ENCODE measurements at places on chromosomes 2 and 18. TPM values are rescaled to one million over a fixed set of nuclear protein-coding genes. Genes with fewer than 3 reads are reported as not detected.

DNA sequence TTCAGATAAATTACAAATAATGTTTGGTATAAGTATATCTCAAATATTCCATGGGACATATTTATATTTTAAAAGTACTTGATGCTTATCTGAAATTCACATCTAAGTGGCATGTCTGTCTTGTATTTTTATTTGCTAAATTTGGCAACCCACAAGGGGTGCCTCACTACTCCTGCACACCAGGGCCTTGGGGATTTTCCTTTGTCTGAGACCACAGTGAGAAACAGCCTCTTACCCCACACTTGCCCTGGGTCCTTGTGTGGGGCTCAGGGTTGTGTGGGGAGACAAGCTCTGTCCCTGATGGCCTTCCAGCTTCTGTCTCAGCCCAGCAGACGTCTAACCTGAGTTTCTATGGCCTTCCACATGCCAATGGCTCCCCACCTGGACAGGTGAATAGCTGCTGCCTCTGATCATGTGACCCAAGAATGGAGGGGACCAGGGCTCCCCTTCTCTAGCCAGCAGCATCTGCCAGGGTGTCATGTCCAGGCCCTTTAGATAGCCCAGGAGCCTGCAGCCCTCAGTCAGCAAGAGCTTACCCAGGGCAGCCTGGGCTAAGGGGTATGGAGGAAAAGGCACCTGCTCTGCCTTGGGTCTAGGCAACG is 49.5 kb upstream of the MRPL33 start:
- peak overlapping the region; percentile 89 for H3K27ac ChIP-seq
- no peaks in the 10 kb centered on the region for H3K27me3 ChIP-seq
- DNase-seq, result no peak
- H3K36me3 ChIP-seq, result no peaks in the 10 kb centered on the region
- peaks cover 8% of the 10 kb centered on the region for H3K4me1 ChIP-seq

DNA sequence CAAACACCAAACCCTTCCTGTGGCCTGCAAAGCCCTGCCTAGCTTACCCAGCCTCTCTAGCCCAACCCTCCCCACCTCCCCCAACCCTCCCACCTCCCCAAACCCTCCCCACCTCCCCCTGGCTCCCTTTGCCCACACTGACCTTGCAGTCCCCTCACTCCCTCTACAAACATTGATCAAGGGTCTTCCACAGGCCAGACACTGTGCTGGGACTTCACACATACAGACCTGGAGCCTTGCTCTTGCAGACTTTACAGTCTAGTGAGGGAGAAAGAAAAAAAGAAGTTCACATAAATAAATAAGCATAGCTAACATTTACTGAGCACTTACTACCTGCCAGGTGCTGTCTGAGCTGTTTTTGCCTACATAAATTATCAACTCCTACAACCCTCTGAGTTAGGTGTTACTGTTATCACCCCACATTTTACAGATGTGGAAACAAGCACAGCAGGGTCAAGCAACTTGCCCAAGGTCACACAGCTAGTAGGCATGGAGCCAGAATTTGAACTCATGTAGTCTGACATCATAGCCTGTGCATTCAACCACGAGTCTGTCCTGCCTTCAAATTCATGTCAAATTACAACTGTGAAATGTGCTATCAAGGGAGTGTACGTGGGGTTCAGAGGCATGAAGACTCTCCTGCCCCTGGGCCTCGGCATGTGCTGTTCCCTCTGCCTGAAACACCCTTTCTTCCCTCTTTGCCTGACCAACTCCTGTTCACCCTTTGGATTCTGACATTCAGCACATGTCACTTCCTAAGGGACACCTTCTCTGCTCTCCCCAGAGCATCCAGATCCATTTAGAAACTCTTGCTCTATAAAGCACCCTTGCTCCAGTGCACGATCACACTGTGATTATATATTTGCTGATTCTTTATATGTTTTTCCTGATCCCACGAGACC is 209.9 kb downstream of the TNS1 start:
- no peaks in the 10 kb centered on the region for H3K36me3 ChIP-seq
- H3K4me1 ChIP-seq, result peaks cover 10% of the 10 kb centered on the region
- H3K27ac ChIP-seq, result no peak overlapping the region
- no peak overlapping the region for H3K4me3 ChIP-seq
- no peak for DNase-seq

DNA sequence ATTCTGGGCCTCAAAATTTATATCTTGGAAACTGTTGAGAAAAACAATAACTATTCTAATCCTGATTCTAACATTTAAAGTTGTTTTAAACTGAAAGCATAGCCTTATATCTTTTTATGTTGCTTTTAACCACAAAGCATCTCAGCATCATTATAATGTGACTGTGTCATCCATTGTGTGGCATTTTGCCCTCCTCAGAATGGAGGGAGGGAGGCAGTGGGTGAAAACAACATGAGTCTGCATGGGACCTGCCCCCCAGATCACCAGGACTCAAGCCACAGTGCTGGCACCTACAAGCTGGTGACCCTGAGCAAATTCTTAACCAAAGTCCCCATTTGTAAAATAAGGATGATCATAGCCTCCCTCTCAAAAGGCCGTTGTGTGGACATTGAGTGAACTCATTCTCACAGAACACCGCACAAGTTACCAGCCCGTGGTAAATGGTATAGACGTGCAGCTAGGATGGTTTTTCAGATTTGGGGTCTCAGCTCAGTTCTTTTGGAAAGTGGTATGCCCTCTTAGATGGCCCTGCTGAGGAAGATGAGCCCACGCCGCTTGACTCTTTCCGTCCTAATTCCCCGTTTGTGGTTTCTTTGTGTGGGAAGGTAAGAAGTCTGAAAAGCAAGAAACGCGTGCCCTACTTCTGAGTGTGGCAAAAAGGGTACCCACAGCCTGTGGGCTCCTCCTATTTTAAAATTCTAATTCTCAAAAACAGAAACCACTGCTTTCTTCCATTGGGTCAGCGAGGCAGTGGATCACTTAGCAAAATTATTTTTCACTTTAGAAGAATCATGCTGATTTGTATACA is 305.0 kb upstream of the ID2 start:
- no peak overlapping the region for H3K27ac ChIP-seq
- DNase-seq, result no peak
- H3K36me3 ChIP-seq, result no peaks in the 10 kb centered on the region
- H3K27me3 ChIP-seq, result no peaks in the 10 kb centered on the region

DNA sequence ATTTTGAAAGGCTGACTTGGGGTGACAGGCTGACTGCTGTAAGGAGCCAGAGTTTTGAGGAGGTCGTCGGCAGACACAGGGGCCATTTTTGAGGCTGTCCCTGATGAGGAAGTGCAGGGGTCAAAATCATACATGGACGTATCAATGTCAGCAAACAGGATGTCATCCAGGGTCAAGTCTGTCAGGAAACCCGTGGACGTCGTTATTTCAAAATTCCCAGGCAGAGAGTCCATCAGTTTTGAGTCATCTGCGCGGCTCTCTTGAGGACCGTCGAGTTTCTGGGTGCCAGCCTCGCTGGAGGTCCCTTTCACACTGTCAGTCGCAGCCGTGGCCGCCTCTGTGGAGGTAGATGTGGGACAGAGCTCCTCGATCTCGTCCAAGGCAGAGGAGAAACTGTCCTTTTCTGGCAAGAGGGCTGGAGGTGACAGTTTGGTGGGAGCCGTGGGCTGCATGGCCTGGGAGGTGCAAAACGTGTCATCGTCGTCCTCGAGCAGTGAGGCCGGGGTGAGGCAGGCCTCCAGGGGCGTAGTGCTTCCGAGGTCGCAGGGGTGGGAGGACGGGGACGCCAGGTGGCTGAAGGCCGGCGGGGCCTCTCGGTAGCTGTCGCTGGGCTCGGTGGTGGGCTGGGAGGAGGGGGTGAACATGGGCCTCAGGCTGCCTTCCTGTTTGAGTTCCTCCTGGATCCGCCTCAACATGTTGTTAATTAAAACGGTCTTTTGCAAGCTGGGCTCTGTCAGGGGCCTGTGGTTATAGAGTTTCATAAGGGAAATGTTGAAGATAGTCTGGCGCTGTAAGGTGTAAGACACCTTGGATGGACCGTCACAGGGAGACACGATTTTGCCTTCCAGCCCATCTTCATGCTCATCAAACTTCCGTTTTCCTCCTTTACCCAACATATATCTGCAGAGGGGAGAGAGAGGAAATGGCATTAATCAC is 17.5 kb downstream of the SERTAD2 start:
- DNase-seq, result no peak
- H3K4me3 ChIP-seq, result no peak overlapping the region
- H3K27ac ChIP-seq, result no peak overlapping the region

TSPYL6 gene
- total RNA-seq, result not detected

CCDC150 gene
- 0.95 TPM for total RNA-seq

CFAP65 gene
- total RNA-seq, result 10.3 TPM
